ENCODE measurements at places on chromosomes 2 and 18.

DNA sequence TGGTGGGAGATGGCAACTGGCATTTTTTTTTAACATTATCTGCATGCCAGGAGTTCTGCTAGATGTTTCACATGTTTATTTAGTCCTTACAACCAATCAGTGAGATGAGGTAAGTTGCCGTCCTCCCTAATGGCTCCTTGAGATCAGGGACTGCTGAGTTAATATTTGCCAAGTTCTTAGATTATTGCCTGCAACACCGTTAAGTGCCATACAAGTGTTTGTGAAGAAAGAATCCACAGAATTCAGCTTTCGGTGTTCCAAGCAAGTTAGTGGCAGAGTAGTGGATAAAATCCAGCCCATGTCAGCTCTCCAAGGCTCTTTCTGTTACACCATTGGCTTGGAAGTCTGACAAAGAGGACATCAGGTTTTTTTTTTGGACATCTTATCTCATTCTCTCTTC lies 95.9 kb downstream of the C1QL2 start:
- no peaks in the 10 kb centered on the region for H3K4me1 ChIP-seq
- H3K4me3 ChIP-seq: no peak overlapping the region
- no peak for DNase-seq
- H3K27me3 ChIP-seq: peaks cover 2% of the 10 kb centered on the region
- H3K36me3 ChIP-seq: no peaks in the 10 kb centered on the region

DNA sequence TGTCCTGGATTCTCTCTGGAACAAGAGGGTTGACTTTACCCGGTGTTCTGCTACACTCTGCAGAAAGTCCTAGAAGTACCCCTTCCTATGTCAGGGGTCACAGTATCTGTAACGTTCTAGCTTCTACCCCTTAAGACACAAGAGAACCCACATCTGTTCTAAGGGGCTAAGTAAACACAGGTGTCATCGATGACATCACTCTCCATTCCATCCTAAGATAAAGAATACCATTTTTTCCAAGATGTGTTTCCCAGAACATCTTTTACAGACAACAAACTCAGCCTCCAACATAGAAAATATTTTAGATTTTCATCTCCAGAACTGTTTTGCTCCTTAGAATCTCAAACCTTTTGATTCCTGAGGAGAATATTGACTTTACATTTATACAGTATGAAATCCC lies 239.1 kb downstream of the TRIB2 start:
- H3K36me3 ChIP-seq: no peaks in the 10 kb centered on the region

DNA sequence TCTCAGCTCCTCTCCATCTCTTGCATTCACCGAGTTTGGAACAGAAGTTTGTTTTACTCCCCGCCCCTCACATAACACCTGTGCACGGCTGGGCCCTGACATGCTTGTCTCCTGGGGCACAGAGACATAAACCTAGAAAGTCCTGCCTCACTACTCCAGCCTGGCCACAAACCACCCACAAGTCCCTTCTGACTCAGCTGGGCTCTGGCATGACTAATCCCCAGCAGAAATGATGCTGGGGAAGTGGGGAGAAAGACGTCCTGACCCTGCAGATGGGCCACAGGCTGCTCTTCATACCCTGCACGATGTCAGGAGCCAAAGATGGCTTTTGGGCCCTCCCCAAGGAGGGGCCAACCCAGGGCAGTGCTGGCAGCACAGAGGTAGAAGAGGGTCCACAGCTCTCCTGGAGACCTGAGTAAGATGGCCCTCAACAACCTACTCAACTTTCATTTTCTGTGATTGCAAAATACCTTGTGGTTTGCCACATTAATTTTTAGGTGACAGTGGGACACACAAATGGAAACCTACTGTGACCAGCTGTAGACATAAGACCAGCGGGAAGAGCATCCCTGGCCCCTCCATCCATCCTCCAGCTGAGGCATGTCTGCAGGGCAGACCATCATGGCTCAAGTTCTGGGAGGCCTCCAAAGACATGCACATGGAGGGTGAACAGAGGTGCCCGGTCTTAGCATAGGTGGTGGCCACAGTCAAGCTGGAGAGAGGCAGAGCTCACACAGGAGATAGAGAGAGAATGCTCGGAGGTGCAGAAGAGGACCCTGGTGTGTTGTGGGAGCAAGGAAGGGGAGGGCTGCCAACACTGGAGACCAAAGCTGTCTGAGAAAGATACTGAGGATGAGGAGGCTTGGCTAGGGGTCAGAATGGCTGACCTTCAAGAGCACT lies 40.0 kb downstream of the DNMT3A start:
- H3K4me1 ChIP-seq: peaks cover 4% of the 10 kb centered on the region
- H3K36me3 ChIP-seq: peaks cover 6% of the 10 kb centered on the region
- DNase-seq: no peak
- no peak overlapping the region for H3K27ac ChIP-seq

DNA sequence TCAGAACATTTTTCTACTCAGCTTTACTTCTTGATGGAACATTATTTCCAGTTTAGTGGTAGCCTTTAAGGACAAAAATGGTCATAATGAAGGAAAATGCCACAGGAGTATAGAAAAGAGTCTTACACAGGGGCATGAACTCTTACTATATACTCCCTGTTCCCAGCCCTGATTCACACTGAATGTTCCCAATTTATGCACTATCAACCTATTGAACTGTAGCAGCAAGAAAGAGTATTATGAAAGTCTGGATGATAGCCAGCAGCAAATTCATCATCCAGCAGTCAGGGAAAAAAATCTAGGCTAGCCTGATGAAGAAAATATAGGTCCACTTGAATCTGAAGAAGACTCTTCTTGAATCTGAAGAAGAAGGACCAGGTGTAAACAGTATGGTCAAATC lies 1170.3 kb upstream of the CHAC2 start:
- DNase-seq: no peak
- no peak overlapping the region for H3K4me3 ChIP-seq
- no peak overlapping the region for H3K27ac ChIP-seq
- H3K36me3 ChIP-seq: no peaks in the 10 kb centered on the region
- peaks cover 12% of the 10 kb centered on the region for H3K4me1 ChIP-seq

GRCh38 chr2:239824046-239824694 lies 201.0 kb downstream of the NDUFA10 start:
- no peak overlapping the region for H3K4me3 ChIP-seq
- peaks cover 17% of the 10 kb centered on the region for H3K4me1 ChIP-seq
- peak overlapping the region; percentile 11 for H3K27ac ChIP-seq
- peak; percentile 45 for DNase-seq
- peaks cover 14% of the 10 kb centered on the region for H3K27me3 ChIP-seq

GRCh38 chr2:128591022-128591860 lies 272.6 kb upstream of the HS6ST1 start:
- no peak for DNase-seq
- H3K36me3 ChIP-seq: no peaks in the 10 kb centered on the region
- H3K27me3 ChIP-seq: peaks cover 4% of the 10 kb centered on the region
- H3K27ac ChIP-seq: no peak overlapping the region

DNA sequence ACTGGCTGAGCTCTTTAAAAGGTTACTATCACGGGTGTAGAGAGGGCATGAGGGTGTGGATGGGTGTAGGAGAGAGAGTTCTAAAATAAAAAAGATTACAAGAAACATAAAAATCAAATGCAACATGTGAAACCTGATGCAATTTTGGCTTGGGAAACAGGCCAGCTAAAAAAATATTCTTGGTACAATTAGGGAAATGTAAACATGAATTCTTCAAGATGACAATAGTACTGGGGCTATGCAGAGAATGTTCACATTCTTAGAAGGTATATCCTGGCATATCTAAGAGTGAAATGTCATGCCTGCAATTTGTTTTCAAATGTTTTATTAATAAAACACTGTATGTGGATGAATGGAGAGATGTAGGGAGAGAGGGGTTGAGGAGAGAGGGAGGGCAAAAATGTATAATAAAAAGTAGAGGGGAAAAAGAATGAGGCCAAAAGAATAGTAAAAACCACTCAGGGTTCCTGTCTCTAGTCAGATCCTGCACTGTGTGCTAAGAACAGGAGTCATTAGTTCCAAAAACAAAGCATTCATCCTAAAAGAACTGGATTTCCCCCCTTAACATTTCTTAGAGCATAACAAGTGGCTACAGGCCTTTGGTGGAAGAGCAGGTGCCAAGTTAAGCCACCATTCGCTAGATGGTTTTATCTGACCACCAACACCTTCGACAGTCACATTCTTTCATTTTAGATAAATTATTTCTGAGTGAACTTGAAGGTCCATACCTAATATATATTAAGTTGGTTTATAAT lies 77.3 kb downstream of the LPIN2 start:
- no peaks in the 10 kb centered on the region for H3K4me1 ChIP-seq
- H3K4me3 ChIP-seq: no peak overlapping the region
- H3K27me3 ChIP-seq: no peaks in the 10 kb centered on the region
- no peak for DNase-seq
- H3K36me3 ChIP-seq: peaks cover 3% of the 10 kb centered on the region
- H3K27ac ChIP-seq: no peak overlapping the region

- DNase-seq: peak; percentile 46
- no peak overlapping the region for H3K27ac ChIP-seq
- peaks cover 1% of the 10 kb centered on the region for H3K4me1 ChIP-seq
Observed at GRCh38 chr2:98601532-98602132, 6.7 kb downstream of the COA5 start.

GRCh38 chr18:34991561-34991960 lies 49.7 kb upstream of the MAPRE2 start:
- no peak overlapping the region for H3K27ac ChIP-seq
- no peaks in the 10 kb centered on the region for H3K36me3 ChIP-seq
- H3K4me1 ChIP-seq: no peaks in the 10 kb centered on the region
- no peak overlapping the region for H3K4me3 ChIP-seq
- no peak for DNase-seq
- H3K27me3 ChIP-seq: no peaks in the 10 kb centered on the region

- H3K27me3 ChIP-seq: no peaks in the 10 kb centered on the region
- no peak overlapping the region for H3K27ac ChIP-seq
- H3K4me1 ChIP-seq: peaks cover 10% of the 10 kb centered on the region
- no peaks in the 10 kb centered on the region for H3K36me3 ChIP-seq
- H3K4me3 ChIP-seq: no peak overlapping the region
Observed at GRCh38 chr2:171348056-171348455, 85.7 kb downstream of the METTL8 start.

GRCh38 chr18:48796491-48797205 lies 154.1 kb downstream of the SMAD7 start:
- no peak for DNase-seq
- H3K27ac ChIP-seq: no peak overlapping the region
- peaks cover 13% of the 10 kb centered on the region for H3K36me3 ChIP-seq
- H3K4me1 ChIP-seq: no peaks in the 10 kb centered on the region
- no peak overlapping the region for H3K4me3 ChIP-seq

GRCh38 chr2:85019121-85019520 lies 48.2 kb downstream of the KCMF1 start:
- no peak overlapping the region for H3K27ac ChIP-seq
- no peak for DNase-seq
- peaks cover 7% of the 10 kb centered on the region for H3K36me3 ChIP-seq
- no peak overlapping the region for H3K4me3 ChIP-seq

DNA sequence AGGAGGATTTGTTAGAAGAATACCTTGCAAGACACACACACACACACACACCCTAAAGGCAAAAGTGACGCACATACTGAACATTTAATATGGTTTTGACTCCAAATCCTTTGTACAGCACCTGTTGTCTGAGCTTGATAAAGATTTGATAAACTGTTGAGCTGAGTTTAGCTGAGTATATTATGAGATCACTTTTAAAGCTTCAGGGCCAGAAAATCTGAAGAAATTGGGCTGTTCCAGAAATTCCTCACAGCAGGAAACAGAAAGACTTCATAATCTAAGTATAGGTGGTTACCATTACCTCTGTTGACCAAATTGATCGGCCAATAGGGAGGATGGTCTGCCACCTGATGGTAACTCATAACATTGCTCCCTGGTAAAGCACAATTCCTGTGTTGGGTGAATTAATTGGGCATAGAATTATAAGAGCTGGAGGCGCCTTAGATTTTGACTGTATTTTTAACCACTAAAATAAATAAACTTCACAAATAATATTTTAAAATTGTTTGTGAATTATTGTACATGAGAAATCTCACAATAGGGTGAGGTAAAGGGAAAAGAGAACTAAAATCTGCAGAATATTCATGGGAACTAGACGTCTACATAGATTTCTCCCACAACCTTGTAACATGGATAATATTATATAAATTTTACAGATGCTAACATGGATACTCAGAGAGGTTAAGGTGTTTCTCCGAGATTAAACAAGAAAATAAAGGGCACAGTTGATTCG lies 21.8 kb upstream of the RPIA start:
- peak; percentile 31 for DNase-seq
- no peak overlapping the region for H3K4me3 ChIP-seq
- H3K27me3 ChIP-seq: peaks cover 6% of the 10 kb centered on the region

DNA sequence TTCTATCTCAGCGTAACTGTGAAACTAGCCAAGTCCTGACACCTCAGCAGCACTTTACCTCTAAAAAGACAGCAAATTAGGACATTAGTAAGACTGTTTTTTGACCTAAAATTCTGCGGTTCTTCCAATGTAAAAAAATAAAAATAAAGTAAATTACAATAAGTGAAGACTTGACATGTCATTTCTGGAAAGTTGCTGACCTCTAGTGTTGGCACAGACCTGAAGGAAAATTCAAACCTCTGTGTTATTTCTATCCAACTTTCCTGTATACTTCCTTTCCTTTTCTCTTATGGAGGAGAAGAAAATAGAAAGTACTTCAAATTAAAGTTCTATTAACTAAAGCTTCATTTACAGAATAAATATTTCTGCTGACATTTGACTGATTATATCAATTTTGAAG lies 110.6 kb downstream of the TMEM182 start:
- H3K36me3 ChIP-seq: no peaks in the 10 kb centered on the region
- no peaks in the 10 kb centered on the region for H3K4me1 ChIP-seq
- no peak overlapping the region for H3K27ac ChIP-seq
- peaks cover 3% of the 10 kb centered on the region for H3K27me3 ChIP-seq

- H3K4me3 ChIP-seq: no peak overlapping the region
- H3K27me3 ChIP-seq: peaks cover 17% of the 10 kb centered on the region
- no peak overlapping the region for H3K27ac ChIP-seq
- no peak for DNase-seq
Observed at GRCh38 chr2:43186679-43187374, 39.6 kb downstream of the ZFP36L2 start.

GRCh38 chr18:4842287-4842686 lies 354.8 kb downstream of the AKAIN1 start:
- no peak for DNase-seq
- H3K27me3 ChIP-seq: no peaks in the 10 kb centered on the region
- no peaks in the 10 kb centered on the region for H3K36me3 ChIP-seq
- no peak overlapping the region for H3K4me3 ChIP-seq
- H3K4me1 ChIP-seq: peaks cover 10% of the 10 kb centered on the region
- no peak overlapping the region for H3K27ac ChIP-seq

GRCh38 chr2:130799295-130799694 lies 37.4 kb upstream of the ARHGEF4 start:
- no peaks in the 10 kb centered on the region for H3K27me3 ChIP-seq
- H3K4me3 ChIP-seq: no peak overlapping the region
- H3K36me3 ChIP-seq: no peaks in the 10 kb centered on the region
- peaks cover 3% of the 10 kb centered on the region for H3K4me1 ChIP-seq
- DNase-seq: no peak
- H3K27ac ChIP-seq: no peak overlapping the region

GRCh38 chr2:237696461-237696860 lies 69.1 kb downstream of the LRRFIP1 start:
- H3K4me1 ChIP-seq: peaks cover 63% of the 10 kb centered on the region
- H3K27ac ChIP-seq: no peak overlapping the region
- H3K4me3 ChIP-seq: no peak overlapping the region

- H3K27me3 ChIP-seq: peaks cover 6% of the 10 kb centered on the region
- no peak overlapping the region for H3K4me3 ChIP-seq
- no peak for DNase-seq
- H3K36me3 ChIP-seq: no peaks in the 10 kb centered on the region
- H3K27ac ChIP-seq: peak overlapping the region; percentile 84
Observed at GRCh38 chr2:9251154-9252001, 44.8 kb downstream of the ASAP2 start.
